ENCODE measurements at places on chromosomes 3 and 15. TPM values are rescaled to one million over a fixed set of nuclear protein-coding genes. Genes with fewer than 3 reads are reported as not detected.
A peak's percentile ranks its signal among the peaks of the same experiment; 100 is the strongest.

- H3K27ac ChIP-seq = no peak overlapping the region
- H3K4me3 ChIP-seq = no peak overlapping the region
- H3K36me3 ChIP-seq = no peaks in the 10 kb centered on the region
- DNase-seq = no peak
These were observed 21.8 kb downstream of the CDCP1 start for GRCh38 chr3:45124352-45124751.

The PPP1R14D gene
- total RNA-seq = not detected

The ERC2 gene
- total RNA-seq = not detected

DNA sequence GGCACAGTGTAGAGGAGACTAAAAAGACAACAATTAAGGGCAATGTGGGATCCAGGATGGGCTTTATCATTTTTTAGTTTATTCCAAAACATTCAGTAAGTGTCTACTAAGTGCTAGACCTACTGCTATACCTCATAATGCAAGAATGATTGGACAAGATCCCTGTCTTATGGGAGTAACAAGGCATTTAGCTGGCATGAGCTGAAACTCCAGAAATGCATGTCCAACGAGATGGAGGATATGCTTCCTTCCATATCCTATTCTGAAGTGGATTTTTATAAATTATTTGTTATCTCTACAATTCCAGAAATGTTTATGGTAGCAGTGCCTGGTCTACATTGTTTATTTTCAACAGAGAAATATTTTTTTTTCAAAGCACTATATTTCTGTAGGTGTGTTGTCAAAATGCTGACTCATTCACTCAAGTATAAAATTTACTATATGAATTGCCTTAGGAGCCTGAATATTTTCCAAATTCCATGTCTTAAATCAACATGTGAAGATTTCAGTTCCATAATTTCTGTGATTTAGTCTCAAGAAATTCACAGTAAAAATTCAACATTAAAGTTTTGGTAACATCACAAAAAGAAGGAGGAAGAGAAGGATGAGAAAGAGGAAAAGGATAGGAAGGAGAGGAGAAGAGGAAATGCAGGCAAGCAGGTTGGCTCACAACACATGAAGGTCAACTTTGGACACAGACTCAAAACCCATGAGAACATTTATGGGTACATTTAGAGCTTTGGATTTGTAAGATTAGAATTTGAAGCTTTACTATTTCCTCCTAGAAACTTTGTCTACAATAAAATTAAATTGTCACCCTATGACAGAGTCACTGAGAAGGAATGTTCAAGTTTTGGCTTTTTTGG, 88.6 kb downstream of the P3H2 start:
- no peak overlapping the region for H3K27ac ChIP-seq
- no peaks in the 10 kb centered on the region for H3K27me3 ChIP-seq
- H3K36me3 ChIP-seq = no peaks in the 10 kb centered on the region
- no peak for DNase-seq

- no peaks in the 10 kb centered on the region for H3K27me3 ChIP-seq
- no peaks in the 10 kb centered on the region for H3K4me1 ChIP-seq
- no peak for DNase-seq
- no peaks in the 10 kb centered on the region for H3K36me3 ChIP-seq
These were observed 702.0 kb downstream of the GRM7 start for GRCh38 chr3:7562892-7563291.

GRCh38 chr15:67433495-67434099, 87.3 kb upstream of the C15orf61 start:
- DNase-seq = peak; percentile 36
- no peaks in the 10 kb centered on the region for H3K36me3 ChIP-seq

- H3K27ac ChIP-seq = no peak overlapping the region
- no peak overlapping the region for H3K4me3 ChIP-seq
- no peaks in the 10 kb centered on the region for H3K27me3 ChIP-seq
- H3K36me3 ChIP-seq = no peaks in the 10 kb centered on the region
These were observed 51.9 kb upstream of the ETV5 start for GRCh38 chr3:186160691-186161243.

DNA sequence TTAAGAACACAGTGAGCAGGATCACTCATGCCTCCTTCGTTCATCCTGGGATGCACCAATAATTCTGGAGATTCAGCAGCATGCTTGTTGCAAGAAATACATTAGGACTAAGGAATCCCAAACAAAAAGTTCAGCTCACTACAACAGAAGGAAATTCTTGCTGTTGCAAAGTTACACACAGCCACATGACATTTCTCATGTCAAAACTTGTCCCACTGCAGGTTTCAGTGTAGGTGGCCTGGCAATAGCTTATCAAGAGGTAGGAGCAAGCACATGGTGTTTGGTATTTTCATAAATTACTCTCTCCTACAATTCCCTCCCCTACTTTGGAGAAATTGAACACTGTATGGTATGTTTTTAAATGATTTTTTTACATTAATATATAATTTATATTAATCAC, 399.6 kb upstream of the EPHA3 start:
- no peak overlapping the region for H3K27ac ChIP-seq
- no peaks in the 10 kb centered on the region for H3K27me3 ChIP-seq
- no peak overlapping the region for H3K4me3 ChIP-seq
- no peaks in the 10 kb centered on the region for H3K4me1 ChIP-seq
- H3K36me3 ChIP-seq = no peaks in the 10 kb centered on the region
- DNase-seq = no peak

The SLC22A14 gene
- total RNA-seq = 0.29 TPM

- H3K4me1 ChIP-seq = peaks cover 2% of the 10 kb centered on the region
- no peaks in the 10 kb centered on the region for H3K36me3 ChIP-seq
- no peaks in the 10 kb centered on the region for H3K27me3 ChIP-seq
- peak; percentile 36 for DNase-seq
- H3K27ac ChIP-seq = peak overlapping the region; percentile 89
These were observed 29.9 kb downstream of the MBNL1 start for GRCh38 chr3:152298393-152299248.

- no peak for DNase-seq
- H3K36me3 ChIP-seq = no peaks in the 10 kb centered on the region
- no peaks in the 10 kb centered on the region for H3K27me3 ChIP-seq
- H3K27ac ChIP-seq = no peak overlapping the region
These were observed 52.5 kb upstream of the AMOTL2 start for GRCh38 chr3:134426660-134427181.

The GPR62 gene
- not detected for total RNA-seq

DNA sequence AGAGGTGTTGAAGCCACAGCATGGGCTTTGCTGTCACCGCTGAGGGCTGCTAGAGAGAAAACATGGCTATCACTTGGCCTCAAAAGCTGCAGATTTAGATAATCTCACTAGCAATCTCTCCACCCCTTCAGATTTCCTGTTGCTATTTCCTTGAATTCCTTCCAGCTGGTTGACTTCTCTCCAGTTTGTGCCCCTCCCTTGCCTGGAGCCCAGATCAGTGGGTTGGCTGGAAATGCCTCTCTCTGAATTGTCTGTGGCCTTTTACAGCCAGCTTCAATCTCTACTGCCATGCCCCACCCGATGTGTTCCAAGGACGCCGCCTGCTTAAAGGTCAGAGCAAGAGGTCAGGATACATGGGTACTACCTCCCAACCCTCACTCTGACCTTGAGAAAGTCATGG, 294.1 kb downstream of the NTRK3 start:
- no peak overlapping the region for H3K4me3 ChIP-seq
- H3K27ac ChIP-seq = no peak overlapping the region
- H3K4me1 ChIP-seq = no peaks in the 10 kb centered on the region
- no peaks in the 10 kb centered on the region for H3K27me3 ChIP-seq
- no peaks in the 10 kb centered on the region for H3K36me3 ChIP-seq

The MST1 gene
- total RNA-seq = 630 TPM

DNA sequence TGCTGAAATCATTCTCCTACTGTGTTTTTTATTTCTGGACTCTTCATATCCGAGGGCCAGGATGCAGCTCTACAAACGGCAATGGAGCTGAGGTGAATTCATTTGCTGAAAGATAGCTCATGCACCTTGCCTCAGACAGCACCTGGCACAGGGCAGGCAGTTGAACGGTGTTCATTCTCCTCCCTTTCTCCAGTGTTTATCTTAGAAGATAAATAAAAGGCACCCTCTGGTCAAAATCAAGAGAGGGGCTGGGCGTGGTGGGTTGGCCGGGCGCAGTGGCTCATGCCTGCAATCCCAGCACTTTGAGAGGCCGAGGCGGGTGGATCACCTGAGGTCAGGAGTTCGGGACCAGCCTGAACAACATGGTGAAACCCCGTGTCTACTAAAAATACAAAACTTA, 79.3 kb upstream of the LMOD3 start:
- no peaks in the 10 kb centered on the region for H3K27me3 ChIP-seq
- peaks cover 4% of the 10 kb centered on the region for H3K4me1 ChIP-seq
- H3K27ac ChIP-seq = peak overlapping the region; percentile 93
- DNase-seq = peak; percentile 85
- no peaks in the 10 kb centered on the region for H3K36me3 ChIP-seq

DNA sequence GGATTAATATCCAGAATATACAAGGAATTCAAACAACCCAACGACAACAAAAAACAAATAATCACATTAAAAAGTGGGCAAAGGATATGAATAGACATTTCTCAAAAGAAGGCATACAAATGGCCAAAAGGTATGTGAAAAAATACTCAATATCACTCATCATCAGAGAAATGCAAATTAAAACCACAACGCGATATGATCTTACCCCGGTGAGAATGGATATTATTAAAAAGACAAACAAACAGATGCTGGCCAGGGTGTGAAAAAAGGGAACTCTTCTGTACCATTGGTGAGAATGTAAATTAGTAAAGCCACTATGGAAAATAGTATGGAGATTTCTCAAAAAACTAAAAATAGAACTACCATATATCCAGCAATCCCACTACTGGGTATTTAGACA, 43.5 kb upstream of the MEF2A start:
- no peaks in the 10 kb centered on the region for H3K4me1 ChIP-seq
- no peak overlapping the region for H3K4me3 ChIP-seq
- H3K27ac ChIP-seq = no peak overlapping the region
- no peaks in the 10 kb centered on the region for H3K36me3 ChIP-seq
- no peaks in the 10 kb centered on the region for H3K27me3 ChIP-seq

The CPLX3 gene
- total RNA-seq = not detected

- H3K4me3 ChIP-seq = no peak overlapping the region
- no peaks in the 10 kb centered on the region for H3K36me3 ChIP-seq
- no peaks in the 10 kb centered on the region for H3K27me3 ChIP-seq
- no peaks in the 10 kb centered on the region for H3K4me1 ChIP-seq
- H3K27ac ChIP-seq = no peak overlapping the region
These were observed 12.1 kb downstream of the CHSY1 start for GRCh38 chr15:101239724-101240136.

DNA sequence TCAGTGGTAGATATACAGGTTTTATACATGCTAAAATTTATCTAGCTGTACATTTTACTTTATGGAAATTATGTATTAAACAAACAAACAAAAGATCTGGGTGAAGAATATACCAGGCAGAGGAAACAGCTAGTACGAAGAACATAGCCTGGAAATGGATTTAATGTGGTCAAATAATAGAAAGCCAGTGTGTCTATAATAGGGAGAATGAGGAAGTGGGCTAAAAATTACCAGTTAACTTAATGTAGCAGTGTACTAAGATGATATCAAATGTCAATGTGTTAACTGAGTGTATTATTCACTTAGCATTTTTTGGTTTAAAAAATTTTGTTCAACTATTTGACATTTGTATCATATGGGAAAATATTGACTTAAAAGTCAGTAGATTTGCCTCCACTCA, 22.8 kb upstream of the SLC15A2 start:
- no peaks in the 10 kb centered on the region for H3K36me3 ChIP-seq
- DNase-seq = no peak
- no peak overlapping the region for H3K4me3 ChIP-seq
- H3K27ac ChIP-seq = no peak overlapping the region

The RHOV gene
- not detected for total RNA-seq

The STRC gene
- 0.76 TPM for total RNA-seq

- no peak for DNase-seq
- H3K27me3 ChIP-seq = no peaks in the 10 kb centered on the region
- no peaks in the 10 kb centered on the region for H3K36me3 ChIP-seq
- no peaks in the 10 kb centered on the region for H3K4me1 ChIP-seq
- H3K27ac ChIP-seq = no peak overlapping the region
These were observed 80.6 kb downstream of the ARIH1 start for GRCh38 chr15:72554471-72555425.

- no peak overlapping the region for H3K27ac ChIP-seq
- H3K27me3 ChIP-seq = no peaks in the 10 kb centered on the region
- H3K36me3 ChIP-seq = no peaks in the 10 kb centered on the region
- no peak overlapping the region for H3K4me3 ChIP-seq
These were observed 115.3 kb upstream of the SMAD3 start for GRCh38 chr15:66950114-66950513.

DNA sequence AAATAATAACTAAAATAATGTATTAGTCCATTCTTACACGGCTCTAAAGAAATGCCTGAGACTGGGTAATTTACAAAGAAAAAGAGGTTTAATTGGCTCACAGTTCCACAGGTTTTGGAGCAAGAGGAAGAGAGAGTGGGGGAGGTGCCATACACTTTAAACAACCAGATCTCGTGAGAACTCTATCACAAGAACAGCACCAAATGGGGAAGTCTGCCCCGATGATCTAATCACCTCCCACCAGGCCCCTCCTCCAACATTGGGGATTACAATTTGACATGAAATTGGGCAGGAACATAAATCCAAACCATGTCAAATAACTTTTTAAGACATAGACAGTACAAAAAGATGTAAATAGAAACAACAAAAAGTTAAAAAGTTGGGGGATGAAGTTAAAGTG, 63.2 kb downstream of the ILDR1 start:
- no peaks in the 10 kb centered on the region for H3K27me3 ChIP-seq
- H3K4me3 ChIP-seq = no peak overlapping the region
- H3K4me1 ChIP-seq = no peaks in the 10 kb centered on the region
- no peak for DNase-seq
- no peak overlapping the region for H3K27ac ChIP-seq
- no peaks in the 10 kb centered on the region for H3K36me3 ChIP-seq

- no peaks in the 10 kb centered on the region for H3K4me1 ChIP-seq
- H3K4me3 ChIP-seq = no peak overlapping the region
- DNase-seq = no peak
- H3K36me3 ChIP-seq = peaks cover 87% of the 10 kb centered on the region
- H3K27me3 ChIP-seq = no peaks in the 10 kb centered on the region
These were observed 55.9 kb downstream of the PDIA5 start for GRCh38 chr3:123122525-123123315.

DNA sequence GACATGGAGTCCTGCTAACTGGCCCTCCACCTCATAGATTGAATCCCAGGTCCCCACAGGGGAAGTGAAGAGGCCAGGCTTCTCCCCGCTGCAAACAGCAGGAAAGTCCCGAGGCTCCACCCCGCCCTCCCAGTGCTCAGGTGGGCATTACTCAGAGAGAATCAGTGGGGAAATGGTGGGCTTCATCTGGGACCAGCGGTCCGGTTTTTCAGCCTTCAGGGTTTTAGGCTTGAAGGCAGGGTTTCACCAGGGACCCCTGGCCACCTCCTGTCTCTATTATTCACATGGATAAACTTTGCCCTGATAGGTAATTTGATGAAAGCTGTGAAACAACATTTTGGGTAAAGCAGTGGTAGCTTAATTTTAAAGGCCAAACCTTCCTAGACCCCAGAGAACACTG, 31.3 kb downstream of the MKRN3 start:
- no peak for DNase-seq
- no peaks in the 10 kb centered on the region for H3K27me3 ChIP-seq

GRCh38 chr3:153070511-153070868, 91.5 kb upstream of the RAP2B start:
- DNase-seq = no peak
- H3K4me3 ChIP-seq = no peak overlapping the region
- H3K27me3 ChIP-seq = no peaks in the 10 kb centered on the region
- H3K27ac ChIP-seq = no peak overlapping the region

The KBTBD13 gene
- total RNA-seq = not detected

- no peaks in the 10 kb centered on the region for H3K27me3 ChIP-seq
- no peak overlapping the region for H3K27ac ChIP-seq
- no peak overlapping the region for H3K4me3 ChIP-seq
- no peak for DNase-seq
- no peaks in the 10 kb centered on the region for H3K4me1 ChIP-seq
- no peaks in the 10 kb centered on the region for H3K36me3 ChIP-seq
These were observed 19.3 kb upstream of the SLTM start for GRCh38 chr15:58952751-58953150.
